ENCODE measurements at places on chromosomes 13 and 19.

GRCh38 chr13:77099415-77099814 is 72.5 kb upstream of the FBXL3 start:
- DNase-seq: no peak

DNA sequence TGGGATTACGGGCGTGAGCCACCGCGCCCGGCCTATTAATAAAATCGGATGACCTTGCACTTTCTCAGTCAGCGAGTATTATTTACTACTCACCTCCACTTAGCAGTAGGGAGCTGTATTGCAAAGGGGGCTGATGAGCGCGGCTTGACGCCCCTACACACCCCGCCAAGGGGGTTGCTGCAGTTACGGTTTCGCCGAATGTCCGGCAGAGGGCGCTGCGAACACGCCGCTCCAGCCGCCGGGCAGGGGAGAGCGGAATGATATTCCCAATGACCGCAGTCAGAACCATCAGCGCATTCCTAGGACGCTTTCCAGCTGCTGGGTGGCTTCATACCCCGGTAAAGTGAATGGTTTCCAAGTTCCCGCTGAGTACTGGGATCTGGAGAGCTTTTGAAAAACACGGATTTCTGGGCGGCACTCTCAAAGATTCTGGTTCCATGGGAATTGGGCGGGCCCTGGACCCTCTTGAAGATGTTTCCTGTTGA is 30.0 kb upstream of the TPT1 start:
- DNase-seq: no peak

DNA sequence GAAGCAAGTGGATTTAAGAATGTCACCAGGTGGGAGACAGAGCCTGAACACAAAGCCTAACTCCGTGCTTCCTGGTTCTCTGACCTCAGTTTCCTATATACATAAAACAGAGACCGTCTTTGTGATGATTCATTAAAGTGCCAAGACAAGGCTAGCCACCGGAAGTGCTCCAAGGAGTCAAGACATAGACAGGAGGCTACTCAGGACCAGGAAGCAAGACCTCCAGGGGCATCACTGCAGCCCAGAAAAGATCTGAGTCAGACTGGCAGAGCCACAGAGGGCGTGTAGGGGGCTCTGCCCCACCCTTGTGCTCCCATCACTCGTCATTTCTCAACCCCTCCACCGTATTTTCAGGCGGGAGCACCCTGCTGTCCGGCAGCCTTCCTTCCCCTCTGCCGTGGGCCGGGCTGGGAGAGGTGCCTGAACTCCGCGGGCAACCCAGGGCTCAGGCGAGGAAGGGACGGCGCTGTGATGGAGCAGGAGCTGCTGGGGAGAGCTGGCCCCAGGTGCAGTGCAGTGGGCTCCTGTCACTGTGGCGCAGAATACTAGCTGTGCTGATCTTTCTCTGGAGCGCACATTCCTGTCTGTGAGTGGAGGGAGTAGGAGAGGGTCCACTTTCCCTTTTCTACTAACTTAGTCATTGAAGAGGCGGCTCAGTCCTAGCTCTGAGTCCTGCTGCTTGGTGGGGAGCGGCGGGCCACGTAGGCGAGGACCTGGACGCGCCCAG is 134.7 kb upstream of the GPR12 start:
- no peak for DNase-seq

DNA sequence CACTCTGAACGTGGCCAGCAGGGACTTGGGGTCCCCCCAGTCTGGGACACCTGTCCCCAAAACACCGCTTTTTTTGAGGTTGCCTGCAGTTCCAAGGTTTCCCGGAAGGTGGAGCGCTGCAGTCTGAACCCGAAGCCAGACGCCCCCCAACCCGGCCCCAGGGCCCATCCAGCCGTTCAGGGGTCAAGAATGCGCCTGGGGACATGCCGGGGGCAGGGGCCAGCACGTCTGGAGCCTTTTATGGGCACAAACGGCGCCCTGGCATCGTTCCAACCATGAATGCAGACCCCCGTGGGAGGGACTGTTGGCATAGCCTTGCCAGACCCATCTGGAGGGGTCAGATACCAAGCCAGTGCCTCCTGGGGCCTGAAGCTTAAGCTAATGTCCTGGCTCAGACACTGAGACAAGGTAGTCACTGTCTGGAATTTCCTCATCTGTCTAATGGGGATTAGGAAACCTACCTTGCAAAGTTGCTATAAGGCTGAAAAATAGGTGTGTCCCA is 6.9 kb downstream of the S1PR5 start:
- DNase-seq: no peak

- DNase-seq: no peak
These were observed 6.7 kb downstream of the KCNJ14 start for GRCh38 chr19:48461982-48462655.

- no peak for DNase-seq
These were observed 13.5 kb downstream of the TFDP1 start for GRCh38 chr13:113598081-113598410.

GRCh38 chr19:49217382-49217781 is 59.8 kb downstream of the TRPM4 start:
- no peak for DNase-seq

GRCh38 chr13:96314974-96315373 is 225.1 kb downstream of the HS6ST3 start:
- no peak for DNase-seq

GRCh38 chr13:85288698-85289097 is 510.5 kb downstream of the SLITRK6 start:
- no peak for DNase-seq

DNA sequence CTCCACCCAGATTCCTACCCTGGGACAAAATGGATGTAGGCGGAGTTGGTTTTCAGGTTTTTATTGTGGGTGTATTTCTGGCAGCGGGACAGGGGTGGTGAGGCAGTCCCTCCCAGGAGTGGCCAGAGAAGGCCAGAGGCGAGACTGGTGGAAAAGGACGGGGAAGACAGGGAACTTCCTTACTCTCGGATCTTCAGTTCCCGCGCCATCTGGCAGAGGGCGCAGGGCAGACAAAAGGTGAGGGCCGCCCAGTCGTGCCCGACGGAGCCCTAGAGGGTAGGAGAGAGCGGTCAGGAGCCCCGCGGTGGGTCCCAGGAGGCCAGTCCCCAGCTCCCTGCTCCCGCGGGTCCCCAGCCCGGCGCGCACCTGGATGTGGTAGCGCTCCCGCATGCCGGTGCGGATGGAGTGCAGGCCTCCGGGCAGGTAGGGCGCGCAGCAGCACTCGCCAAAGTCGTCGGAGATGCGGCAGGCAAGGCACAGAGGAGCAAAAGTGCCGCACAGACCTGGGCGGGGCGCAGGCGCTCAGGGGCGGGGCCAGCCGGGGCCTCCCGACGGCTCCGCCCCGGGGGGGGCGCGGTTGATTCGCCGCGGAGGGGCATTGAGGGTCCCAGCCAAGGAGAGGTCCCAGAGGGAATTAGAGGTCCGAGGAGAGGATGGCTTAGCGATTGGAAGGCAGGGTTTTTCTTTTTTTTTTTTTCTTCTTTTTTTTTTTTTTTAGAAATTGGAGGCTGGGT is 3.0 kb downstream of the CNFN start:
- no peak for DNase-seq

DNA sequence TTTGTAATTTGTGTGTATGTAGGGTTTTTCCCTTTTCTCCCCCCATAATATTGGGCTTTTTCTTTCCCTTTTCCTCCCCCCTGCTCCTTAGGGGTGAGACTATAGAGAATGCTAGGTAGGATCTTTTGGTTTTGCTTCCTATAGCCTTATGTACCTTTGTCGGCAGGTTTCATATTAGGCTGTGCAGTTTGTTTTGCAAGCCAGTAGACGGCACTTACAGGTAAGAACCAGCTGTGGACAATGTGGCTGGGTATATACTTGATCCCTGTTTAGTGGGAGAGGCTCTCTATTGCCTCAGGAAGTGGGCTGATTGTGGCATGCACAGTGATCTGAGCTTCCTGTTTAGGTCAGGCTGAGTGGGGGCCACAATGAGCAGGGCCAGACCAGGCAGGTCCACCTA is 359.2 kb upstream of the OBI1 start:
- no peak for DNase-seq

DNA sequence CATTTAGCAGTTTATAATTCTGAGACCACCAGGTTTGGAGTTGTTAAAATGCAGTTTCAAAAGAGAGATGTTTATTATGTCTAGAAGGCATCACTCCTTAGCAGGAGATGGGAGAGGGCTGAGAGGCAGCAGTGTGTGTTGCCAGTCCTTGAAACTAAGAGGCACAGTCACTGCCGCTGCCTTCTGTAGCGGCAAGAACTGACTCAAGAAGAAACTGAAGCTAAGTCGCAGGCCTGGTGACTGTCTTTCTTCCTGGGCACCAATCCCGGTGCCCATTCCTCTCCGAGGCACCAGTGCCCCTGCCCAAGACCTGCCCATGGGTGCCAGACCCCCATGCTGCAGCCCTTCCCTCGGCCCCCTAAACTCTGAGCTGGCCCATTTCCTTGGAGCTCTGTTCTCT is 20.1 kb downstream of the N4BP2L1 start:
- no peak for DNase-seq

- DNase-seq: no peak
These were observed 696.2 kb upstream of the GPC6 start for GRCh38 chr13:92530364-92530763.

DNA sequence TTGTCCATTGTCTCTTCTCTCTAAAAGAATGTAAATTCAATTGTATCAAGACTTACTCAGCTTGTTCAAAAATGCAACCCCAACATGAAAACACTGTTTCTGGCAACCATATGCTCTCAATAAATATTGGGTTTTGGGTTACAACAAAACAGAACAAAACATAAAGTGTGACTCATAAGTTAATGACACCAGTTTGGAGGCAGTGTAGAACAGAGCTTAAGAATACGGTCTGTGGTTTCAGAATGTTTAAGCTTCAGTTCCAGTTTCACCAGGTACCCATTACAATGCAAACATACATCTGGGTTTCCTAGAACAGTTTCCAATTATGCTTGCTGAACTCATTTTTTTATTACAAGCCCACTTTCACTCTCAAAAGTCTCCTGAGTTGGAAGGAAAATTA is 285.8 kb upstream of the PCDH9 start:
- DNase-seq: no peak

DNA sequence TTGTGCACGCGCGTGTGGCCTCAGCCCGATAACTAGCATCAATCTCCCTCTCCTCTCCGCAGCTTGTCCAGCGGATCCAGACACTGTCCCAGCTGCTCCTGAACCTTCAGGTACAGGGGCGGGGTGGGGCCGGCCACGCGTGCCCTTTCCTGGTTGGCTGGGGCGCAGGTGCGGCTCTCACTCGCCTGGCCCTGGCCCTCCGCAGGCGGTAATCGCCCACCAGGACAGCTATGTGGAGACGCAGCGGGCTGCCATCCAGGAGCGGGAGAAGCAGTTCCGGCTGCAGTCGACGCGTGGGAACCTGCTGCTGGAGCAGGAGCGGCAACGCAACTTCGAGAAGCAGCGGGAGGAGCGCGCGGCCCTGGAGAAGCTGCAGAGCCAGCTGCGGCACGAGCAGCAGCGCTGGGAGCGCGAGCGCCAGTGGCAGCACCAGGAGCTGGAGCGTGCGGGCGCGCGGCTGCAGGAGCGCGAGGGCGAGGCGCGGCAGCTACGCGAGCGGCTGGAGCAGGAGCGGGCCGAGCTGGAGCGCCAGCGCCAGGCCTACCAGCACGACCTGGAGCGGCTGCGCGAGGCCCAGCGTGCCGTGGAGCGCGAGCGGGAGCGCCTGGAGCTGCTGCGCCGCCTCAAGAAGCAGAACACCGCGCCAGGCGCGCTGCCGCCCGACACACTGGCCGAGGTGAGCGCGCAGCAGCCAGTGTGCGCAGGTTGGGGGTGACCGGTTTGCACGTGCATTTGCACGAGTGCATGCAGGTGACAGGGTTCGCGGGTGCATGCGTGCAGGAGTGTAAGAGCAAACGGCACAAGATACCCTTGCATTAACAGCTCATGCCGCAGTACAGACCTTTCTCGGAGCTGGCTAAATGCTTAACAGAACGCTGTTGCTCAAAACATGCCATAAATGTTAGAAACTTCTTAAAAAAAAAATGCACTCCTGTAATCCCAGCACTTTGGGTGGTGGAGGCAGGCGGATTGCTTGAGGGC is 21.5 kb downstream of the PEX11G start:
- no peak for DNase-seq

GRCh38 chr13:83798731-83799130 is 83.5 kb downstream of the SLITRK1 start:
- DNase-seq: no peak

DNA sequence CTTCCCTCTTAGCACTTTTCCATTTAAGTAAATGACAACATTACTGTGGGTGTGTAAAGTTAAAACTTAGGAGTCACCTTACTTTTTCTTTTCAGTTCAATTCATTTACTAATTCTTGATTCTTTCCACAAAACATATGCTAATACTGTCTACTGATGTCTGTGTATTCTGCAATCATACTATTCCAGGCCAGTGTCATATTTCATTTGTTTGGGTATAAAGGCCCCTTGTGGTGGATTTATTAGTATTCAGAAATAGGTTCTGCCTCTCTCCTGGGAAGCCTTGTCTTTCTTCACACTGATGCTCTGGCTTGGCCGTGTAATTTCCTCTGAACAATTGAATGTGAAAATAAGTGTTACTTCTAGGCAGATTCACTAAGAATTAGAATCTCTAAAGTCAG is 621.9 kb upstream of the SPRY2 start:
- DNase-seq: no peak

DNA sequence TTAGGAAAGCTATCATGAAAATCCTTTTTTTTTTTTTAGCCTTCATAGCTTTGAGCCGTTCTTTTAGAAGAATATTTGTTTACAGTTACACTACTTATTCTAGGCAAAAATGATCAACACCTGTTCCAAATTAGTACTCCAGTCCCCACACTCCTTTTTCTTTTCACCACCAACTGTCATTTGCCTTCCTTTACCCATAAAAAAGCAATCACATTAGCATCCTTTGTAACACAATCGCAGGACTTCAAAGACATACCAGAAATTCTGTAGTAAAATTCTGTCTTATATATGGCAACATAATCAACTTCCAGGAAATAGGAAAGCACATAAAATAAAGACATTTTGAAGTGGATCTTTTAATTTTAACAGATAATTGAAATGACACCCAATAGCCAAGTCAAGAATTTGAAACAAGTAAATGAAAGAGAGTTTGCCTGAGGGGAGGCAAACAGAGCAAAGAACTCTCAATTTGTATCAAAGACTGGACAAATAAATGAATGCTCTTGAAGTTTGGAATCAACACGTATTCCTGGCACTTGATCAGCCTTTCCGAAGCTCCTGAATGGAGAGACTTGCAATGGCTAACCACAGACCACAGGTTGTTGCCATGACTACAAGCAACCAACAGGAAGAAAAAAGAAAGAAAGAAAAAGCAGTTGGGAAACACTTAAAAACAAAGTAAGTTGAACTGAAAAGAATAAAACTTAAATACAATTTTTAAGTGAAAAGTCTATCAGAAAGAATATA is 206.8 kb downstream of the PCDH9 start:
- DNase-seq: no peak

DNA sequence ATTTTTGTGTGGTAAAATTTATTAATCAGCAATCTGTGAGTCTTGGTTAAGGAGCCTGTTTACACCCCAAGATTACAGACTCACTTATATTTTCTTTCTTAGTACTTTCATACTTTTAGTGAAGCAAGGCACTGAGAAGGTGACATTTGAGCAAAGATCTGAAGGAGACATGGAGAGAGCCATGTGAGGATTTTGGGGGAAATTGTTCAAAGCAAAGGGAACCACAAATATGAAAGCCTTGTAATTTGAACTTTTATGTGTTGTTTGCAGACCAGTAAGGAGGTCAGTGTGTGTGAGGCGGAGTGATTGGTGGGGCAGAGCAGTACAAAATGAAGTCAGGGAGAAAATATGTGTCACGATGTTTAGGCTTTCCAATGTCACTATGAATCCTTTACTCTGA is 140.7 kb upstream of the KLF12 start:
- DNase-seq: no peak

GRCh38 chr13:35475960-35476943 is at the start of gene MAB21L1:
TSS of gene MAB21L1 (minus strand) at chr13:35476689. CDS start at chr13:35476138, 551 bp downstream.
- no peak for DNase-seq

GRCh38 chr19:36051236-36051635 is 2.8 kb downstream of the THAP8 start:
- no peak for DNase-seq

Measured in esophagus squamous epithelium (tissue), 5 donors.